ENCODE measurements at places on chromosomes 3 and 15.

GRCh38 chr15:41354371-41354770 is 21.7 kb downstream of the NUSAP1 start:
- no peak for DNase-seq

DNA sequence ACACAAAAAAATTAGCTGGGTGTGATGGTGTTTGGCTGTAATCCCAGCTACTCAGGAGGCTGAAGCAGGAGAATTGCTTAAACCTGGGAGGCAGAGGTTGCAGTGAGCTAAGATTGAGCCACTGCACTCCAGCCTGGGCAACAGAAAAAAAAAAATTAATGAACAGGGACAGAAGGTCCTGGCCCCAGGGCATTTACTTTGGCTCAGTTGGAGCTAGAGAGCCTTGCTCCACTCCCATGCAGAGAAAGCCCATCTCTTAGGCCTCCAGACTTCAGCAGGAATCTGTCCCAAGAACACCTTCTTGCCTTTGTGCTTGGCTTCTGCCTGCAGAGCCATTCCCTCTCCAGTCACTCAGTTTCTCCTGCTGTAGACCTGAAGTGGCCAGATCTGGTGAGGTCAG is 8.7 kb downstream of the KLHDC8B start:
- DNase-seq = no peak

DNA sequence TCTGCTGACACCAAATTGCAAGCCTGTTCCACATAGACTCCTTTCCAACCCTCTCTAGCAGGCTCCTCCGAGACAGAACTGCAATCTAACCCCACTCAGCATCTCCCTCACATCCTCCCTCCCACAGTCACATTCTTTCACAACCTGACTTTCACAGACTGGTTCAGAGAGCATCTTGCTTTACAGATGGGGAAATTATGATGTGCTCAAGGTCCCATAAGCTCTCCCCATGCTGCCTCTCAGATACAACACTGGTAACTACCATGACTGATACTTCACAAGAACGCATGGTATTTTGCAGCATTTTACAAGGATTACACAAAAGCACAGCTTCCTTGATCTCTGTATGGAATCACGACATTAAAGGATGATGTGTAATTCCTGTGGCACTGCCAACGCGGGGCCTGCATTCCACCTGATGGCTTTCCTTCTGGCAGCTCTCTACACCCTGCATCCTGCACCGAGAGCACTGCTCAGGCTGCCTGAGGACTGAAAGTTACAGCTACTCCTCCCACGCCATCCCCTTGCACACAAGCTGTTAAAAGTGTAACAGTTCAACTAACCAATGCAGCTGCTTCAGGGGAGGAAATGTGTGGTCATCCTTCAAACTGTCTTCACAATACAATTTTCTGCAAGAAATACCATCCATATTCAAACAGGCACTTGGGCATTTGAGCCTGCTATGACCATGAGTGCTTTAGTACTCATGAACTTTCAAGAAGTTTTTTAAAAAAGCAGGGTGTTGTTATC is 27.6 kb downstream of the TBC1D2B start:
- no peak for DNase-seq

GRCh38 chr3:123949641-123950040 is 11.4 kb downstream of the CCDC14 start:
- DNase-seq = no peak

DNA sequence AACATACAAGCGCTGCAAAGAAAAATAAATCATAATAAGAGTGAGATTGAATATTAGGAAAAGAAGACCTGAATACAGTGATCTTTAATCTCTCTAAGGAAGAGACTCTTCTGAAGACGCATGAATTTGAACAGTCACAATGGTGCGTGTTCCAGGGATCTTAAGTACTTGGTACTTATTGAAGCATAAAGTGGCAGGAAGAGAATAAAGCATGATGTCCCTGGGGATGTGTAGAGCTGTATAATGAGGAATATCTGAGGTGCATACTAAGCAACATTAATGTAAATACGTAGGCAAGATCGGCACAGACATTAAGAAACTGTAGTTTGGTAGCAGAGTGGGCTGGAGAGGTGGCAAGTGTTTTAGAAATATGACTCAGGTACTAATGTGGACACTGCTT is 246.2 kb upstream of the MCTP2 start:
- DNase-seq = no peak

DNA sequence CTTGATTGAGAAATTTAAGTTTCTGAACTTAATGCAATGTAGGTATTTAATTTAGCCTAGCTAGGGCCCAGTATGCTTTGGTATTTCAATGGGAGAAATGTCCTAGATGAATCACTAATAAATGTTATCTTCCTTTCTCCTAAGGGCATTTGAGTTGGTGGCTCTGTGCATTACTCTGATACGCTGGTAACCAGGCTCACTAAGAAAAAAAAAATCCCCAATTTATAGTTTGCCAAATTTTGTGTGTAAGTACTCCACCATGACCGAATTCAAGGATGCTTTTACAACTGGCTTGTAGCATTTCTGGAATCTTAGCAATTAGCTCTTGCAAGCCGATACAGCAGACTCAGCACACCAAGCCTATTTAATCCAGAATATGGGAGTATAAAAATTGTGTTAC is 94.6 kb upstream of the LPP start:
- no peak for DNase-seq
